ENCODE measurements at places on chromosomes 6 and 20.

GRCh38 chr6:2746557-2747061, 4.1 kb downstream of the MYLK4 start:
- no peak for DNase-seq

DNA sequence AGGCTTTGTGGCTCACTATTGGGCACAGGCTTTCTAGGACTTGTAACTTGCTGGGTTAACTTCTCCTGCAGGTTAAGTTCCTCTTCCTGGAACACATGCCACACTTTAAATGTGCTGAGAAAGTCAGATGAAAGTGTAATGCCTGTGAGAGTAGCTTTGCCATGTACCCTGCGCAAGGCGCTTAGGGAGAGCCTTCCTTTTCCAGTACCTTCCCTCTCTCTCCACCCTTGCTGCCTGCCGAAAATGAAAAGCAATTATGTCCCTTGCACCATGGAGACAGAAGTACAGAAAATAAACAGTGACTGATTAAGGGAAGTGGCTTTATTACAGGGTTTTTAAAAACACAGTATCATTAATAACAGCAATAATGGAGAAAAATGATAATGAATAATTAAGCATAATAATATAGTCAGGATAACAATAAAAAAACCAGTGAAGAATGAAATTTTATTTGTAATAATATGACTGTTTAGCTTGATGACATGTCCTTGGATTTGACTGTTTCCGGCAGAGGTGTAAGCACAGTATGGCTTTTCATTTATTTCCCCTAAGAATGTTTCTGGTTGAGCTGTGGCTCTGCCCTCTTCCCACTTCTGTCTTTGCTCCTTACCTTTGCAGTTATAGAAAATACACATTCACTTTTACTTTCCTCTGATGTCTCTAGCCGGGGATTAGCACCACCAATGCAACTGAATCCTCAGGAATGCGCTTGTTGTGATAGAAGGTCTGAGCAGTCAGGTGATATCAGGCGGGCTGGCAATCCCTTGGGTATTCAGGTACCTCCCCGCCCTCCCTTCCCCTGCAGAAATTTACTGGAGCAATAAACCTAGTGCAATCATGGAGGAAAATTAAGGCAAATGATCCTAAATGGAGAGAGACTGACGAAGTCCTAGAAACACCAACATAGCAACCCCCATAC, 472.3 kb upstream of the CITED2 start:
- DNase-seq: no peak

DNA sequence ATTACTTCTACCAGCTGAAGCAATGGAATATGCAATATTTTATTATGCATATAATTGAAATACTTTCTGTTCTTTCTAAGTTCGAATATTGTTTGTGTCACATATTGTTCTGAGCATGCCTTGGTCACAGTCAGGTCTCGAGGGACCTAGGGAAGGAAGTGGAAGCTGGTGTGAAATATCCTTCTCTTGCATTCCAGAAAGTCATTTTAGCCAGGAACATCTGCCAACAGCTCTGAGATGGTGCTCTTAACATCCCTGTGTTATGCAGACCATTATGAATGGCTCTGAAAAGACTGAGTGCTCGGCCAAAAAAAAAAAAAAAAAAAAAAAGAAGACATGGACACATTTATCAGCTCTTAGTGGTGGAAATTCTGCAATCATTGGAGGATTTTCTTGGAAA, 132.7 kb upstream of the JAG1 start:
- DNase-seq: no peak

GRCh38 chr6:112800916-112801315, 453.8 kb downstream of the RFPL4B start:
- DNase-seq: no peak

- no peak for DNase-seq
Observed at GRCh38 chr6:155706806-155707205, 251.2 kb upstream of the NOX3 start.

DNA sequence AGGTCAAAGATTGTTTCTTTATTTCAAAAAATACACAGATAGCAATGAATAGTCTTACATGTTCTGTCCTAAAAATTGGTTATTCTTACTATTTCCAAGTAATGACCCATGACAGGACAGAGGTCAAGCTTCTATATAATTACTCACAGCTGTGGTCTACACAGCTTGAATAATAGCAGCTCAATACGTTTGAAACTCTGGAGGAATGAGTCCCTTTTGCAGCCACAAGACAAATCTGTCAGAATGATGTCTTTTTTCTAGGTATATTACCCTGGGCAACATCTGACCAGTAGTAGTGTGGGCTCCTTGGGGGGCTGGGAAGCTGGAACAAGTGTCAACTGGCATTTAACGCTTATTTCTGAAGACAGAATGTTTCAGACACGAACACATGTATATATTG, 84.9 kb upstream of the HTR1B start:
- no peak for DNase-seq

GRCh38 chr6:6942831-6943230, 164.9 kb upstream of the RREB1 start:
- DNase-seq: no peak

DNA sequence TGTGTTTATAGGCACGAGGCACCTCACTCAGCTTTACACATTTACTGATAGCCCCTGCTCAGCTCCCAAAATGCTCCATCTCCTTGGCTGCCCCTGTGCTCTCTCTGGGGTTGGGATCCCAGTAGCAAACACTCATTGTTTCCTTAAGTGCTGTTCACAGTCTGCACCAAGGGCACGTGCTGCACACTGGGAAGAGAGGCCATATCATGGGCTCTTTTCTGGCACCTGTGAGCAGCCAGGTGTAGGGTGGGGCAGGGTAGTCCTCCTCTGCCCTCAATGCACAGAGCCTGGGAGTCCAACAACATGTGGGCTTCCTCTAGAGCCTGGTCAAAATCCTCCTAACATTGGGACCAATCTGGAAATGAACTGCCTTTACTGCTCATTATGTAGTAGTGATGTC, 67.9 kb downstream of the BANF2 start:
- DNase-seq: no peak

GRCh38 chr20:2390951-2391675, 10.4 kb downstream of the TGM6 start:
- DNase-seq: no peak

GRCh38 chr6:16570946-16571345, 190.3 kb downstream of the ATXN1 start:
- no peak for DNase-seq

GRCh38 chr20:35467339-35468224, 12.2 kb downstream of the CEP250 start:
- DNase-seq: no peak
